ENCODE measurements at places on chromosomes 1 and 21.

DNA sequence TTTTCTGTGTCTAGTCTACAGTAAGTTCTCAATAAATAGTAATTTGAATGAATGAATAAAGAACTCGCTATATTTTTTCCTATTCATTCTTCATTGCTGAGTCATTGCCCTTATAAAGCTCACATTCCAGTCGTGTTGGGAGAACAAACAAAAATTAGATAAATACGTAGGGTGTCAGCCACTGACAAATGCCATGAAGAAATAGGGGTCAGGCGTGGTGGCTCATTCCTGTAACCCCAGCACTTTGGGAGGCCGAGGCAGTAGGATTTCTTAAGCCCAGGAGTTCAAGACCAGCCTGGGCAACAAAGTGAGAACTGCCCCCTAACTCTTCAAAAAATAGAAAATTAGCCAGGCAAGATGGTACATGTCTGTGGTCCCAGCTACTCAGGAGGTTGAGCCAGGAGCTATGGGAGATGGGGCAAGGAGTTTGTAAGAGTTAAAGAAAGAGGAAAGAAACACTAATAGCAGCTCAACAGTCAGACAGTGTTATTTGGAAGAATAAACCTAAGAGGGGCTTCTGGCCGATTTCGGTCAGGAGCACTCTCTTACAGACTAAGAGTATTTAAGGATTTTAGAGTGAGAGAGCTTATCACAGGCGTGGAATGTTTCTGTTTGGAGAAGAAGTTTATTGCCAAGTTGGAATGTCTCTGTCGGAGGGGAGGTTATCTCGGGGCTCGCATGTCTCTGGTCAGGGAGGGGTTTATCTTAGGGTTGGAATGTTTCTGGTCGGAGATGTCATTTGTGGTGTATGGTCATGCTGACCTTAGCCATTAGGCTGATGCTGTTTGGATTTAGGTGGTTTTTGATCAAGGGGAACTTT lies 1.8 kb upstream of the CHML start:
- no peak for DNase-seq

DNA sequence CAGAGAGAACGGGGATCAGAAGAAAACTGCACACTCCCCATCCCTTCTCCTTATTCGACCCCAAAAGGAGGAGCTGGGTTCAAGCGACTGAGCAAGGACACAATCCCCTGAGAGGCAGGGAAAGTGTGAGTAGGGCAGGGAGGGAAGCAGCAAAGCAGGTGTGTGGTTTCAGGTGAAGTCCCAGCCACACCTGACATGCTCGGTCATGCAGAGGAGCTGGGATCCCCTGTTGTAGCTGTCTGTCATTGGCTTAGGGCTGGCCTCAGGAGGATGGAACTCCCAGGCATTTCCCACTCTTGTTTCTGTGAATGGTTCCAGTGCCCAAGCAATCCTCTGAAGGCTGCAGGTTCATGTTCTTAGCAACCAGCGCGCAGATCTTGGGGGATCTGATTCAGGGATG lies 150.7 kb downstream of the DSCAM start:
- no peak for DNase-seq

GRCh38 chr1:100750005-100750885 lies 30.7 kb downstream of the VCAM1 start:
- DNase-seq: no peak

GRCh38 chr1:178484698-178485225 lies 12.0 kb downstream of the CLEC20A start:
- DNase-seq: no peak

GRCh38 chr21:32710069-32710784 lies 17.6 kb downstream of the SYNJ1 start:
- DNase-seq: no peak

DNA sequence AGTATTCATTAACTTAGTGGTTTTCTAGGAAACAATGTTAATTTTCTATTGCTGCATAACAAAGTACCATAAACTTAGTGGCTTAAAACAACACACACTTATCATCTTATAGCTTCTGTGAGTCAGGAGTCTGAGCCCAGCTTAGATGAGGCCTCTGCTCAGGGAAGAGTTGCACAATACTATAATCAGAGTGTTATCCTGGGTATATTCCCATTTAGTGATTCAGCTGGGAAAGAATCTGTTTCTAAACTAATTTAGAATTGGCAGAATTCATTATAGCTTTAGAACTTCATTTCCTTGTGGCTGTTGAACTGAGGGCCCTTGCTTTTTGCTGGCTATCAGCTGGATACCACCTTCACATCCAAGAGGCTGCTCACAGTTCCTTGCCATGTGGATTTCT lies 515.5 kb downstream of the BRINP3 start:
- DNase-seq: no peak

- no peak for DNase-seq
Observed at GRCh38 chr1:155977690-155978324, 540 bp downstream of the ARHGEF2 start.

Measured in GM04503 (cell line).